Spinal cord (tissue), 10 donors: ENCODE measurements at places on chromosomes 5 and 9. TPM values are rescaled to one million over a fixed set of nuclear protein-coding genes. Genes with fewer than 3 reads are reported as not detected.

Gene FLT4
- 10.1 TPM for total RNA-seq

Gene CTSV
- 3.5 TPM for total RNA-seq

DNA sequence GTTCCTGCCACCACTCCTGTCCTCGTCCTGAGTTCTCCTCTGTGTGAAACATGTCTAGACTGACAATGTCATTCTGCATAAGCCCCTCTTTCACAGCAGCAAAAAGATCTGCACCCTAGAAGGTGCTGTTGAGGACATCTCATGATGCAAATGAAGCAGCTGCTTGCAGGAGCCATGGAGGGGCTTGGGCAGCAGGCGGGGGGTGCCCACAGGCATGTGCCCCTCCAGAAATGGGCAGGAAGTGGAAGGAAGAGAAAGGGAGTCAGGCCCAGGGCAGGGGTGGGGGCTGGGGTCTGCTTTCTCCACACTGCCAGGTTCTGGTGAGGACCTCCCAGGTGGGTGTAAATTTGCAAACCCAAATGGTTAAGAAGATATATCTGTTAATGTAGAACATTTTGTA, 54.5 kb upstream of the KCNMB1 start:
- DNase-seq: no peak

DNA sequence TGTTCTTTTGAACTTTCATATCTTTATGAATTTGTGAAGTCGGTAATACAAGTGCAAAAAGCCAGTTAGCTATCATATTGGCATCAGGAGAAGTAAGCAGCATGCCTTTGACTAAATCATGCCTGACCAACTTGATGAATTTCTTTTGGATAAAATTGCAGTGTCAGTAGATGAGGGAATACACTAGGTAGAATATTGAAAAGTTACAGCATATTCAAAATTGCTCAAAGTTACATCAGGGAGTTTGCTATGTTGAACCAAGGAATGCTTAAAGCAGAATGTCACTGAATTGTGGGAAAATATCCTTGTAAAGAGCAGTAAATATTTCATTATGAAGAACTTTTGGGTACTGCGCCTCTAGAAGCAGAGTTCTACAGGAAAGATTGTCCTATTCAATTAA, 87.1 kb upstream of the TLX3 start:
- DNase-seq: no peak

DNA sequence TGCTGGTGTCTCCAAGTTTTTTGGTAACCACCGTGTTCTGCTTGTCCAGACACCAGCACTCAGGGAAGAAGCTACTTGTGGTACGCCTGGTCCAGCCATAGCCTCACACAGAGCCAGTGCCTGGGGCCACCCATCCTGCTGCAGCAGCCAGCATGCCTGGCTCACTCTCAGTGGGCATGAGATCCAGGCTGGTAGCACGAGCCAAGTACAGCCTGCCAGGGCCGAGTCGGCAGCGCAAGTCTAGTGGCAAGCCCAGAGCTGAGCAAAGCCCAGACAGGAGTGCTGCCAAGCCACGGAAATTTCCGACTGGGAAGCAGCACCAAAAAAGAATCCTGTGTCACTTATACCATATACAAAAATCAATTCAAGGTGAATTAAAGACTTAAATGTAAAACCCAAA, 36.3 kb upstream of the FBXL17 start:
- peak; percentile 20 for DNase-seq

GRCh38 chr9:123454361-123454760, 98.4 kb downstream of the CRB2 start:
- DNase-seq: no peak

DNA sequence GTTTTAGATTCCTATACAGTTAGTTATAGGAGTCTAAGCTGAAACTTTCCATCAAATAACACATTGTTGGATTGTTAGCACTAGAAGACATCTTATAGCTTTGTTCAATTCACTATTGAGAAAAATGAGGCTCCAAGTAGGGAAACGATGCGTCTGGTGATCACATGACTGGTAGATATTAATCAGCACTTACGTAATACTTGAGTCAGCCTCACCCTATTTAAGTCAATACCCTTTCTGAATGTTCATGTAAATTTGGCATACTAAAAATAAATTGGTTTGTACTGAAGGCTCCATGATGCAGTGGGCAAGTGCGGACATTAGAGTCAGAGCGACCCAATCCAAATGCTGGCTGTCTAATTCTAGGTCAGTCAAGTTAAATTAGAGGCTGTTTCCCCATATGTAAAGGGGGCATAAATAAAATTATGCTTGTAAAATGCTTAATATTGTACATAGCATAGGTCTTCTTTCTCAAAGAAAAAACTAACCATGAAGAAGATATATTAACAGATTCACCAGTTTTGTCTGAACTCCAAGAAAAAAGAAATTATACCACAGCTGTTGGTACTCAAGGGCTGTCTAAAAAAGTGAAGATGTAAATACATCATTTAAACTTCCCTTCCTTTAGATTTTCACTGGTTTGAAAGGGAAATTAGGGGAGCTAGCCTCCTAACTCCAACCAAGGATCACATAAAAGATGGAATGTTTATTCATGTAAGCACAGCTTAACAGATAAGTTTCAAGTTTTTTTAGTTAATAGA, 406.6 kb upstream of the TLE4 start:
- DNase-seq: no peak

DNA sequence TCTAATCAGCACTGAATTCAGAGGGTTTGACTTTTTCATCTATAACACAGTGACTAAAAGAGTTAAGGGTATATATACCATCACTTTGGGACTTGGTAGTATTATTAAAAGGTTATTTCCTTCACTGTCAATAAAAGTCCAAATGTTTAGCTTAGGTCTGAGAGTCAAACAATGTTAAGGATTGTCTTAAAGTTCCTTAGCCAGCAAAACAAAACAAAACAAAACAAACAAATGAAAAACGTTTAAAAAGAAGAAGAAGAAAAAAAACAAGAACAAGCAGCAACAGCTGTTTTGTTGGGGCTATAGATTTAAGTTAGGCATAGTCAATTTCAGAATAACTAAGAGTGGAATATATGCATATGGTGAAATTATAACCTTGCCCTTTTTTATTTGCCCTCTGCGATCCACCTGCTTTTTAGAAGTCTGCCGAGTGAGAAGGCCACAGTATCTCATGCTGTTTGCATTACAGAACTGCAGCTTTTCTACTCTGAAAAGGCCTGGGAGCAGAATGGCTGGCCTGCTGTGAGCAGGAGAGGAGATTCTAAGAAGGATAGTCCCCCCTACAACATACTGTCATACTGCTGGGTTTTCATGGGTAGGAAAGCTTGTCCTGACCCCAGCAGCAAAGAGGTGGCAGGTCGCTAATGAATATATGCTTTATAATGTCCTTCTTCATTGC, 141.7 kb downstream of the NTRK2 start:
- no peak for DNase-seq

DNA sequence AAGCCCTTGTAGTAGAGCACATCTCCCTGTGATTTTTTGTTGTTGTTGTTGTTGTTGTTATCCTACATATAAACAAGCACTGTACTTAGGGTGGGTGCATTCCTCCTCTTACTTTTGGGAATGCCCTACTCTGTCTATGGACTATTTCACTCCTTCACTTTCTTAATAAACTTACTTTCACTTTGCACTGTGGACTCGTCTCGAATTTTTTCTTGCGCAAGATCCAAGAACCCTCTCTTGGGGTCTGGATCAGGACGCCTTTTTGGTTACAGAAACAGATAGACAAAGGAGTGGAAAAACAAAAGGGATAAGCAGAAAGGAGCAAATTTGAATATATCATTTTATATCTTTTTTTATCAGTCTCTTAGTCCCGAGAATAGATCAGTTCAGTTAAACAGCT, 14.4 kb upstream of the PAIP1 start:
- DNase-seq: no peak

DNA sequence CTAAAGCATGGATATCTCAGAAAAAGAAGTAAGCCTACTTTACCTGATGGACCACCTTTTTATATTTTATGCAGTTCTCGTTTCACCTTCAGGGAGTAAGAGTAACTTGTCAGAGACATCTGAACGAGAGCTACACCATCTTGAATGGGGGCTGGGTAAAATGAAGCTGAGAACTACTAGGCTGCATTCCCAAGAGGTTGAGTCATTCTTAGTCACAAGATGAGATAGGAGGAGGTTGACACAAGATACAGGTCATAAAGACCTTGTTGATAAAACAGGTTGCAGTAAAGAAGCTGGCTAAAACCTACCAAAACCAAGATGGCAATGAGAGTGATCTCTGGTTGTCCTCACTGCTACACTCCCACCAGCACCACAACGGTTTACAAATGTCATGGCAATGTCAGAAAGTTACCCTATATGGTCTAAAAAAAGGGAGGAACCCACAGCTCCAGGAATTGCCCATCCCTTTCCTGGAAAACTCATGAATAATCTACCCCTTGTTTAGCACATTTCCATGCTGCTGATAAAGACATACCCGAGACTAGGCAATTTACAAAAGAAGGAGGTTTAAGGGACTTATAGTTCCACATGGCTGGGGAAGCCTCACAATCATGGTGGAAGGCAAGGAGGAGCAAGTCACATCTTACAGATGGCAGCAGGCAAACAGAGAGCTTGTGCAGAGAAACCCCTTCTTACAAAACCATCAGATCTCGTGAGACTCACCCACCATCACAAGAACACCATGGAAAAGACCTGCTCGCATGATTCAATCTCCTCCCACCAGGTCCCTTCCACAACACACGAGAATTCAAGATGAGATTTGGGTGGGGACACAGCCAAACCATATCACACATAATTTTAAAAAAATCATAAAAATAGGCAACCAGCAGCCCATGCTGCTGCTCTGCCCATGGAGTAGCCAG, 62.5 kb downstream of the GIN1 start:
- DNase-seq: no peak

DNA sequence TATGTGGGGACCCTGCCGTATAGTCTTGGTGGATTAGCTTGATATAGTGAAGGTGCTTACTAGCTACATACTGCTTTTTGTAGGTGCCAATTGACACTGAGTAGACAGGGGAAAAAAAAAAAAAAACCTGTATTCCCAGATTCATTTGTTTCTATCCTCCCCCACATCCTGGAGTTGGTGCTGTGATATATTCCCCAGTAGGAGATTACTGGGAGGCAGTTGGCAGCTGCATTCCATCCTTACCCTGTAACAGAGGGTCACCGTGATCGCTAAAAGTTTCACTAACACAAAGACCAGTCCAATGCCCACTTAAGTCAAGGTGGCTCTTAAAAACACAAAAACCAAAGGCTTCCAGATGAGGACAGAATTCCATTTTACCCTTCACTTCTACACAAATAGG, 27.4 kb upstream of the TOMM5 start:
- DNase-seq: no peak

- no peak for DNase-seq
These were observed 15.9 kb upstream of the JAK2 start for GRCh38 chr9:4969130-4969529.

DNA sequence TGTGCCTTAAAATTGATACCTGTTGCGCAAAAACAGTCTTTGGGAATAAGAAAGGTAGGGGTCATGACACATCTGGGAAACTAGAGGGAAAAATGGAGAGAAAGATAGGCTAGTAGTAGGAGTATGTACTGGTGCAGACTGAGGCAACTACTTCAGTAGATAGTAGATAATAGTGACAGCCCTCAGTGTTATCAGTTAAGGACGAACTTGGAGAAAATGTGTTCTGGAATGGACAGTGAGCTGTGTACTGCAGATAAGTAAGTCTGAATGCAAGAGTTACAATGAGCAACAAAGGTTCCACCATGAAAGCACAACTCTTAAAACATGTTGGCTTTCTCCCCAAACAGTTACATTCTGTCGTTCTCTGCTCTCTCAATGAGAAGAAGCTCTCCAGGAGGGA, 6.5 kb upstream of the INSL6 start:
- DNase-seq: no peak

GRCh38 chr5:68440651-68441050, 225.1 kb downstream of the PIK3R1 start:
- no peak for DNase-seq

GRCh38 chr5:31733371-31733770, 94.4 kb downstream of the PDZD2 start:
- no peak for DNase-seq
